ENCODE measurements at places on chromosomes 5 and 9.

GRCh38 chr9:121636341-121636865 lies 15.0 kb upstream of the DAB2IP start:
- no peak for DNase-seq

DNA sequence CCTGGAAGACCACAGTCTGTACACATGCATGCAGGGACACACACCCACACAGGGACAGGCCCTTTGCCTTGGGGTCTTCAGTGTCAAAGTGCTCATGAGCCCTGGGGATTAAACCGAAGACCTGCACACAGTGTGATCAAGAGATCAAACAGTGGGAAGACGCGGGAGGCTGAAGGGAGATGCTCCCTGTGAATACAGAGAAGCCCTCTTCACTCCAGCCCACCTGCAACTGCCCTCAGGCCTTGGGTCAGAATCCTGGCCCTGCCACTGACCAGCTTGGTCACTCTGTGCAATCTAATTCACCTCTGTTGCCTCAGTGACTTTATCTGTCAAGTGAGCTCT lies 2.9 kb downstream of the RALGDS start:
- no peak for DNase-seq

DNA sequence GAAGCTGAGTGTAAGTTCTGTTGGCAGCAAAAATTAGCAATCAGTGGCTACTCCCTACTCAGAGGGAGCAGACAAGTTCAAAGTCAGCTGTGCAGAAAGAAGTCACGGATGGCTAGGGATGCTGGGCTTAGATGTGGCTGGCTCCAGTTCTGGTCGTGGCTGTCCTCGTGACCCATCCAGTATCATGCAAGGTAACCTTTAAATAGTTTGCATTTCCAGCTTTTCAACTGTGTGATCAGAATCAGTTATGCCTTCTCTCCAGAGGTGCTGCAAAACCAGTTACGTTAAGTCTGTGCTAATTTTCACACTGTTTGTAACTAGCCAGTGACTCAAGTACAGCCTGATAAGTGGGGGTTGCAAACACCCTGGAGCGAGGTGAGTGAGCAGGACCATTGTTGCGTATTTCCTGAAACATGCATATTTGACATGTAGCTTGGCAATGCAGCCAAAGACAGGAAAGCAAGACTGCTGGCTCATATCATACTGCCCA lies 302.4 kb downstream of the ATPSCKMT start:
- no peak for DNase-seq

DNA sequence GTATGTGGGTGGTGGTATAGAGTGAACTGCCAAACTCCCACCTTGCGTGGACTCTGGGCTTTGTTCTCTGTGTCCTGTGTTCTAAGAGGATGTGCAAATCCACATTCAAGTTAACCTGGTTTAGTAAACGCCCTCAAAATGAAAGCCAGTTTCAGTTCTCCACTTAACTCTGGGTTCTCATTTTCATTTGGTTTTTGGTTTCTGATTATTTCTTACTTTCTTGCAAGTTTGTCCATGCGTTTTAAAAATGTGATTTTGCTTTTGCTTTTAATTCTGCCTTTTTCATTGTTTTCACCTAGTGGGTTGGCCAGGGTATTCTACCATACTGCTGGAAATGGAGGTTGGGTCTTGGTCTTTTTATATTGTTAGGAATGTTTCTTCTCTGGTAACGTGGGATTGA lies 38.2 kb downstream of the GALNT10 start:
- DNase-seq = no peak

GRCh38 chr9:27572566-27572917 lies 739 bp downstream of the C9orf72 start:
- DNase-seq = no peak

- no peak for DNase-seq
These were observed 21.8 kb downstream of the MCTP1 start for GRCh38 chr5:95262933-95263660.

DNA sequence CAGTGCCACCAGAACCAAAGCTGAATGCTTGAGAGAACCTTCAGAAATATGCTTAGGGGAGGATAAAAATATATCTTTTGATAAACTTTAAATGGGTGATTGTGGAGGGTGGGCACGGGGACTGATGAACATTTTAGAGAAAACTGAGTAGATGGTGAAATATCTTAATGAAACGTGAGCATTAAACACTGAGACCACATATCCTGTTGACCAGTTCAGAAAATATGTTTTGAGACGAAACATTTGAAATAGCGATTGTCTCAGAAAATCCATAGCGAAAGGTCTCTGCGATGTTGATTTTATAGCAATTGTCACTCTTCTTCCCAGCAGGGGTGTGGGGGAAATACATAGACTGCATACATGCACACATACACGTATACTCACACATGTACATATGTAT lies 231.0 kb downstream of the ESM1 start:
- DNase-seq = no peak

GRCh38 chr5:139140591-139141071 lies 57.5 kb downstream of the SIL1 start:
- DNase-seq = no peak
